Inflammatory macrophage treated with lipopolysaccharide for 1 hour (primary cell): ENCODE measurements at places on chromosomes 13 and 19.

DNA sequence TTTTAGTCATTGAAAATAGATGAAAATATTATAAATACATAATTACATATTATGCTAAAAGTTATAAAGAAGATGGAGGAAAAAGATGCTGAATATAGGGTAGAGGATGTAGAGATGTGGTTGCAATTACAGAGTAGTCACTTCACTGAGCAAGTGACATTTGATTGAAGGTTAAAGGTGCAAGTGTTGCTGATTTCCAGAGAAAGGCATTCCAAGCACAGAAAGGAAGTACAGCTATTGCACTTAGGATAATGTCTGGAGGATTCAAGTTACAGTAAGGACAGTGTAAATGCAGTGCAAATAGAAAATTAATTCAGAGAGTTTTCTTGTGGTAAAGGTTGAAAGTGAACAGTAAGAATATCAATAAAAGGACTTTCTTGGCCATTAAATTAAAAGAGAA lies 1721.8 kb downstream of the PCDH9 start:
- DNase-seq, result no peak

DNA sequence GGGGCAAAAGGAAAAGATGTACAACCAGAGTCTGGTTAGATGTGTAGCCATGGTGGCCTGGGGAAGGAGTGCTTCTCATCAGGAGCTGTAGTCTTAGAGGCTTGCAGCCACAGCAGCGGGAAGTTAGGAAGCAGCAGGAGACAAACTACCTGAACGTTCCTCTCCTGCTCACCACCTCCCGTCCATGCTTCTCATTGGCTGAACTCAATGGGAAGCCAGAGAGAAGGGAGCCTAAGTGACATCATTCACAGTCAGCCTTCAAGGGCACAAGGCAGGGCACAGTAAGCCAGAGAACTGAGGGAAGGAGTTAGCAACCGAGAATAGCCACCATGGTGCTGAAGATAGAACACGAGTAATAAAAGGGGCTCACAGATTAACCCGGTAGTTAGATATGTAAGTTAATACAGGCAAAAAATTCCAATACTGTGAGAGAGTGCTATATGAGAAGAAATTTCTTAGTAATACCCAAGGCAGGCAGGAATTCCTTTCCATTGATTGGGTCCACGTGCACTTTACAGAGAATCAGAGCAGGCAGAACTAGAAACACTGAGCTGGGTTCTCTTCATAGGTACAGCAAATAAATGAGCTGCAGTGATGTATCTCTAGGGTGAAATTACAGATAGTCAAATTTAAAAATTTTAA lies 391.5 kb upstream of the DACH1 start:
- DNase-seq, result no peak

DNA sequence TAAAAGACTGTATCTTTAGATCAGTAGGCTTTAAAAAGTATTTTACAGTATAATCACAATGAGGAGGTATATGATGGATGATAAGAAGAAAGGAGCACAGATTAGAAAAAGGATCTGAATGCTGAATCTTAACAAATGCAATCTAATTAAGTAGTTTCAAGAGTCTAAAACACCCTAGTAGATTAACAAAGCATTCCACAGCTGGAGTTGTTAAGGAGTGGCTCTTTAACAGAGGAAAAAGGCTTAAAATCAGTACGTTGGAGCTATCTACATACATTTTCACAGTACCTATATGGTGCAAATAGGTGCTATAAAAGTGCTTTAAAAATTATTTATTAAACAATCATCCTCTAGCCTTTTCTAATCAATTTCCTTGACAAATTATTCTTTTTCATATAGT lies 34.5 kb downstream of the TSC22D1 start:
- no peak for DNase-seq

GRCh38 chr19:589693-590395 lies at the start of gene HCN2:
HCN2 (plus strand) TSS chr19:589881; CDS start chr19:589946, 65 bp downstream.
- no peak for DNase-seq

DNA sequence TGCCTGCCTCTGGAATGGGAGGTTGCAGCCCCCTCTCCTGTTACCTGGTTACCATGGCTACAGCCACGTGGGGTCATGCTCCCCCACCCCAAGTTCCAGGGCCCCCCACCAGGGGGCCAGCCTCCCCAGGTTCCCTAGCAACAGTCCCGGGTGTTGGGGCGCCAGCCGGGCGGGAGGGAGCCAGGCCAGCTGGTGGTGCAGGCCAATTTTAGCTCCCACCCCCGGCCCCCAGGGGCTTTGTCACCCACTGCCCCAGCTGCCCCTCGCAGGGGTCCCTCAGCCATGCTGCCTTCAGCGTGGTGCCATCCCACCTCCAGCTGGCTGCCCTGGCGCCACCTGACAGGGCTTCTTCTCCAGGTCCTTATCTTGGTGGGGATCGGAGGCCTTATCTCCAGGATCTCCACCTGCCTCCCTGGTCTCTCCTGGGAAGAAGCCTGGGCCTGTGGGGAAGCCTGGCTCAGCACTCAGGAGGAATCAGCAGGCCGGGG lies 3.0 kb downstream of the MARK4 start:
- DNase-seq, result no peak

GRCh38 chr13:102848956-102849355 lies 3.1 kb downstream of the ERCC5 start:
- DNase-seq, result no peak

- DNase-seq, result no peak
These were observed 11.2 kb upstream of the CEACAM19 start for GRCh38 chr19:44660081-44660480.

DNA sequence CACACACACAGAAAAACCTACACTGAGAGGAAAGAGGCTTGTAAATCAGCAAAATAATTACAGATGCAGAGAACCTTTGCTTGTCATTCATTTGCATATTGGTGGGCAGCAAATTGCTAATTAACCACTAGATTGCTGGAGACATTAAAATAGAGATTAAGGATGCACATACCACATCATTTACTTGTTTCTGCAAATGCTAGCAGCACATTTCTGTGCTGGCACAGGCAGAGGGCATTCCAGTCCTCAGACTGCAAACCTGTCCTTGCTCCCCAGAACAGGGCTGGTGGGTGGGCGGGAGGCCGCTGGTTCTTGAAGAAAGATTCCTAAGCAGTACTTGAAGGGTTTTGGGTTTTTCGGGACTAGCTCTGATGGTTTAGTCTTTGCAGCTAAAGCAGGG lies 941 bp upstream of the SIAH3 start:
- no peak for DNase-seq

DNA sequence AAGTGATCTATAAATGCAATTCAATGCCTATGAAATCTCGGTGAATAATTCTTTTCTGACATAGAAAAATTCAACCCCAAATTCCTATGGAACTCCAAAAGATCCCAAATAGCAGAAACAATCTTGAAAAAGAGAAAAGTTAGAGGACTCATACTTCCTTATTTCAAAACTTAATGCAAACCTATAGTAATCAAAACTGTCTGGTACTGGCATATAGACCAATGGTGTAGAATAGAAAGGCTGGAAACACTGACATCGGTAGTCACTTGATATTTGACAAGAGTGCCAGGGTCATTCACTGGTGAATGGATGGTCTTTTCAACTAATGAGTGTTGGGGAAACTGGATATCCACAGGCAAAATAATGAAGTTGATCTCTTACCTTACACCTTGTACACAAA lies 637.1 kb upstream of the PCDH9 start:
- DNase-seq, result no peak

DNA sequence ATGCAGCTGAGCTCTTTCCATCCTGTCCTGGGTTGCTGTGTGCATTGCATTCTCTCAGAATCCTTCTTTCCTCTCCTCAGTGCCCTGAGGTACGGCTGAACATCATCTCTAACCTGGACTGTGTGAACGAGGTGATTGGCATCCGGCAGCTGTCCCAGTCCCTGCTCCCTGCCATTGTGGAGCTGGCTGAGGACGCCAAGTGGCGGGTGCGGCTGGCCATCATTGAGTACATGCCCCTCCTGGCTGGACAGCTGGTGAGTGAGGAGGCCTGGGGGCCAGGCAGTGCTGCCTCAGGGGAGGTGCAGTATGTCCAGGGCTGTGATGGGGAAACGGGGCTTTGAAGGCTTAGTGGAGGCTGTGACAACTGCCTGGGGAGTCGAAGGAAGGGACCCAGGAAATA lies 29.8 kb downstream of the PPP2R1A start:
- DNase-seq, result no peak

- DNase-seq, result no peak
These were observed 263.7 kb downstream of the TEX29 start for GRCh38 chr13:111584101-111584672.

DNA sequence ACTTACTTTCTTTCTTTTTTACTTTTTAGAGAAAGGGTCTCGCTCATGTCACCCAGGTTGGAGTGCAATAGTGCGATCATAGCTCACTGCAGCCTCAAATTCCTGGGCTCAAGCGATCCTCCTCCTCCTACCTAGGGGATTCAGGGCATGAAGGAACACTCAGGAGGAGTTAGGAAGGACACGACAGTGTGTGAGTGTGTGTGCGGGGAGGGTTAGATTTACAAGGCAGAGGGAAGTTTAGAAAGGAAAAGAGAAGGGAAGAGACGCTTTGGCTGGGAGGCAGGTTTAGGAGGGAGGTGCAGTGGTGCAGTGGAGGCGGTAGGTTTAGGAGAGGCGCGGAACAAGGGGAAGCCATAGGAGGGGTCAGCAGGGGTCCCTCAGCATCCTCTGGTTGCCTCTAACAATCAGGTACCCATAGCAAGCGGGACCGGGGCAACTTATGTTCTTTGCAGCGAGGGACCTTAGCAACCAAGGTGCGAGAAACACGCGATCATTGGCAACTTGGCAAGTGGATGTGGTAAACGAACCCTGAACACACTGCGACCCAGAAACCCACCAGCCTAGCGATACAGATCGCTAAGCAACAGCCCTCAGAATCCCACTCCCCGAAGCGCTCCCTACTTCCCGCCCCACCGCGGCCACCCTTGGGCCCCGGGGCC lies 501 bp downstream of the SIRT2 start:
- DNase-seq, result peak; percentile 16

- DNase-seq, result no peak
These were observed 55.3 kb downstream of the FRY start for GRCh38 chr13:32086791-32087441.
